ENCODE measurements at places on chromosomes 1 and 21.

GRCh38 chr1:116496898-116497297, 73.9 kb downstream of the CD58 start:
- DNase-seq = no peak

DNA sequence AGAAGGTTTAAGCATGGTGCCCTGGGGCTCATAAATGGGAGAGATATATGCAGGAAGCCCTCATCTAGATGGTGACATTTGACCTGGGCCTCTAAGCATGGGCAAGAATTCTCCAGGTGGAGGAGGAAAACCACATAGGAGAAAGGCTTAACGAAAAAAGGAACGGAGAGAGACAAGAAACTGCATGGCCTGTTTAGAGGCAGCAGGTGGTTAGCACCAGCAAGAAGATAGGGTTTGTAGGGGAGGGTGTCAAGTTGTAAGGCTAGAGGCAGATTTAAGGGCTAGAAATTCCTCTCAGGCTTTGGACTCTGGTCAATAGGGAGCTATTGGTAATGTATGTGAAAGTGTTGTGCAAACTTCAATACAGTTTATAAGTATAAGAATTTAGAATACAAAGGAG, 8.2 kb upstream of the MAPKAPK2 start:
- DNase-seq = no peak

DNA sequence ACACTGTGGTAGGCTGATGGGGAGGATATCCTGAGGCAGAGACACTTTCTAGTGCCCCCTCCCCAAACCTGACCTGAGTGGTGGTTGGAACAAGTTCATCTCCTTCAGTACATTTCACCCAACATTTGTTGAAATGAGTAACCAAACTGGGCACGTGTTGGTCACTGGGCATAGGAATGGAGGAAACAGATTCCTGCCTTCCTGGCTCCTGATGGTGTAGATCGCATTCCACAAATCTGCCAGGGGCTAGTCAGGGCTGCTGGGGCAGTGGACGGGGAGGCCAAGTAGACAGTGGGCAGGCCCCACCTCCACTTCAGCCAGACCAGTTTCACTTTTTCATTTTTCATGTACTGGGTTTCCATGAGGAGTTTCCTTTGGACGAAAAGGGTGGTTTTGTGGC, 16.5 kb upstream of the ALX3 start:
- no peak for DNase-seq

DNA sequence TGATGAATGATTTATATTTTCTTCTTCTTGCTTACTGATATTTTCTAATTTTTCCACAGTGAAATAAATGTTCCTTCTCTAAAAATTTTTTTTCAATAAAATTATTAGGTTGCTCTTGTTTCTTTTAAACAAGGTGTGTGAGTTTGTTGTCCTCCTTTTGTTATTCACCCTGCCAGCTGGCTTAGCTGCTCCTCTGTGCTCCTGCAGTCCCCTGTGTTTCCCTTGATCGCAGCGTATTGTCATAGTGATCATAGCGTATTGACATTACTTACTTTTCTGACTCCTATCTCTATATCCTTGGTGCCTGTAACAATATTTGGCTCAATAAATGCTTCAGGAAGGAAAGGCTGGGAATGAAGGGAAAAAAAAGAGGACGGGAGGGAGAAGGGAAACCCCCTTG, 24.9 kb upstream of the PODN start:
- DNase-seq = no peak
